NCI-H1930 (cell line): ENCODE measurements at places on chromosomes 11 and 22.

- DNase-seq = no peak
Observed at GRCh38 chr22:29964776-29965175, 81.8 kb downstream of the MTMR3 start.

DNA sequence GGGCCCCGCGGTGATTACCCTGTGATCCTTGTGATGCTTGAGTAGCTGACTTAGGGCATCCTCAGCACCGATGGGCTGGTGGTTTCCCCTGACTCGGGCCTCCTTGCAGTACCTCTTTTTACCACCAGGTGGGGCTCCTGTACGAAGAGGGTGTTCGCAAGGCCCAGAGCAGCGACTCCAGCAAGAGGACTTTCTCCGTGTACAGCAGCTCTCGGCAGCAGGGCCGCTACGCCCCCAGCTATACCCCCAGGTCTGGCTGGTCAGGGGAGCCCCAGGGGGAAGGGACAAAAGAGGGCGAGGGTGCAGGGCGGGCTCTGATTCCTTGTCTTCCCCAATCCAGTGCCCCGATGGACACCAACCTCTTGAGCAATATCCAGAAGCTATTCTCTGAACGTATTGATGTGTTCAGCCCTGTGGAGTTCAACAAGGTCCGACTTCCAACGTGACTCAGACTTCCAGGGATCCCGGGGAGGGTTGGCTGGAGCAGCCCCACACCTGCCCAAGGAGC lies 1.3 kb upstream of the TM7SF2 start:
- peak; percentile 60 for DNase-seq

DNA sequence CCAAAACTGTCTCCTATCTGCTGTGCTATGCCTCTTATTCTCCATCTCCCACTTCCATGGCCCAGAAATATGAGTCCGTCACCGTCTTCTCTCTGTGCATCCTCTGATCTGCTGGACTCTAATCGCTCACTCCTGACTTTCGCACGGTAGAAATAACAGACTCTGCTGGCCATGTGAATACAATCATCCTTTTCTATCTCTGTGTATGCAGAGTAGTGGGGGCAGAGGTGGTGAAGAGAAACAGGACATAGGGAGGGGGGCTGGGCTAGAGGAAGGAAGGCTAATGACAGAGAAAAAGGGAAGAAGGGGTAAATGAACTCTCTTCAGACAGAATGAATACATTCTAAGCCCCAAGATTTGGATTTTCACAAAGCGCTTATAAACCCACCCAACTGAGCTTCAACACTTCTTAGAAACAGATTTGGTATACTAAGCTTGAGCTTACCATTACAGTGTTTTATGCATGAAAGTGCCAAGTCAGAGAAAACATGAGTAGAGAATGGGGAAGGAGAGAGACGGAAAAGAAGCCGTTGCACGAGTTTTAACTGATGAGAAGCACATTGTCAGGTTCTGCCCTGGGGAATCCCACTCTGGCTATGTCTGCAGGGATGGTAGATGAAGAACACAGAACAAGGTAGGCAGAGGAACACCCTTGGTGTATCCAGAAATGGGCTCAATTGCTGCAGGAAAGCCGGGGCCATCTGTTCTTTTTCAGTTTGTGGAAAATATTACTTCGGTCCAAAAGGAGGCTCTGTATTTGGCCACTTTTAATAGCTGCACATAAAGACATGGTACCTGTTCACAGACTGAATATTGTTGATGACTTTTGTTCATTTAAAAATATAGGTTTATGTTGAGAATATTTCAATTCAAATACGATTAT lies 324.7 kb downstream of the ETS1 start:
- no peak for DNase-seq

DNA sequence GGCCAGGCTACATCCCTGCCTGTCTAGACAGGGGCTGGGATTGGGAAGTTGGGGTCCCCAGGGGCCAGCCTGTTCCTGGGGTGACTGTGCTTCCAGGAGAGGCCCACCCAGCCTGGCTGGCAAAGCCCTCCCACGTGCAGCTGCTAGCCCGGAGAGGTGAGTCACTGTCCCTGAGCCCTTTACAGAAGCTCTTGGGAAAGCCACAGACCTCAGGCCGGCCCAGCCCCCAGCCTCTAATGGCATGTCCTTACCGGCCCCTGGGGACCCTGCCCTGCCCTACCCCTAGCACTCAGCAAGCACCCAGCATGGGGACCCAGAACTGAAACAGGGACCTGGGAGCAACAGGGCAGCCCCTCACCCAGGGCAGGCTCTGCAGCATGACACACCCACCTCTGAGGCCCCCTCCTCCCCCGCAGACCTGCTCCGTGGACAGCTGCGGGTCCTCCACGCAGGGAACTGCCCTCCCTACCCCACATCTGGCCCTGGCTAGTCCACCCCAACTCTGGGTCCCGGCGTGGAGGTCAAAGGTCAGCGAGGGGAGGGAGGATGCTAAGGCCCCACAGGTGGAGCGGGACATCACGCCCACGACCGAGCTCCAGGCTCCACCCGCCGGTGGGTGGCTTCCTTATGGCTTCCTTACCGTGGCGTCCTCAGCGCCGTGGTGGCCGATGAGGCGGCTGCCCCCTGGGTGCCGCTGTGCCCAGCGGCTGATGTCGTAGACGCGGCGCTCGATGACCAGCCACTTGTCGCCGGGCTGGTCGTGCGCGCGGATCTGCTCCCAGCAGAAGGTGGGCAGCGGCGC lies 615 bp downstream of the FADS3 start:
- peak; percentile 28 for DNase-seq

GRCh38 chr11:112864672-112865071 lies 96.5 kb upstream of the NCAM1 start:
- no peak for DNase-seq
